HuH-7 (cell line): ENCODE measurements at places on chromosomes 6 and 20.

- no peak for DNase-seq
Observed at GRCh38 chr20:48066246-48066645, 281.0 kb upstream of the SULF2 start.

DNA sequence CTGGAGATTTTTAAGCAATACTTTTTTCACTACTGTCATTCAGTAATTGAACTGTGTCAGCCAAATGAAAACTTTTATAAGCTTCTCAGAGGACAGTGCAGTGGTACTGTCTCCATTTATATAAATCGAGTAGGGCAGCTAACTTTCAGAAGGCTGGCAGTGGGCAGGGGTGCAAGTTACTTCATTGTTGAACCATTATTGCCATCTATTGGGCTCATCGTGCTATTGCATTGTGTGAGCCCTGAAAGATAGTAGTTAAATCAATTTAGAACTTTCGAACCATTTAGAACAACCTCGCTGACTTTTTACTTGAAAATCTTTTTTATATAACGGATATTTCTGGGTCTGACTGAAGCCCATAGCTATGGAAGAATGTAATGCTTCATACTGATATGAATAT is 347.8 kb upstream of the PLCB4 start:
- peak; percentile 39 for DNase-seq

- DNase-seq = no peak
Observed at GRCh38 chr6:145929037-145929633, 35.0 kb downstream of the SHPRH start.

DNA sequence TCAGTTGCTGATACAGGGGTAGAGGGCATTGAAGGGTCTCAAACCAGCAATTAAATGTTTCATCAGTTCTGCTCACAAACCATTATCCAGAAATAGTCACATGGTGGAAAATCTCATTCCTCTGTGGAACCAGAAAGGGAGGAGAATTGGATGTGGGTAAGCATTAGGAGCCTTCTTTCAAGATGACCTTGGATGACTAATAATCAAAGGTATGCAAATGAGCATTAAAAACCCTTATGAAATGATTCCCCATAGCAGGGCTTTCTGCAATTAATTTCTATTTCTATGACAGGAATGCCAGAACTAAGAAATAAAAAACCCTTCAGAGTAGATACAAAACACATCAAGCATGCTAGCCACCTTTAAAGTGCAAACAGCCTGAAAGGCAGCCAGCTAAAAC is 37.4 kb upstream of the HCRTR2 start:
- no peak for DNase-seq

GRCh38 chr20:46377518-46377917 is 28.9 kb downstream of the ELMO2 start:
- DNase-seq = no peak

- DNase-seq = no peak
Observed at GRCh38 chr6:46217671-46218131, 46.9 kb upstream of the ENPP5 start.

- DNase-seq = no peak
Observed at GRCh38 chr20:45372241-45372640, 5.9 kb downstream of the TP53TG5 start.

GRCh38 chr6:141105481-141105880 is 1027.2 kb upstream of the GJE1 start:
- DNase-seq = no peak

GRCh38 chr6:99821164-99821563 is 172.9 kb downstream of the MCHR2 start:
- no peak for DNase-seq

DNA sequence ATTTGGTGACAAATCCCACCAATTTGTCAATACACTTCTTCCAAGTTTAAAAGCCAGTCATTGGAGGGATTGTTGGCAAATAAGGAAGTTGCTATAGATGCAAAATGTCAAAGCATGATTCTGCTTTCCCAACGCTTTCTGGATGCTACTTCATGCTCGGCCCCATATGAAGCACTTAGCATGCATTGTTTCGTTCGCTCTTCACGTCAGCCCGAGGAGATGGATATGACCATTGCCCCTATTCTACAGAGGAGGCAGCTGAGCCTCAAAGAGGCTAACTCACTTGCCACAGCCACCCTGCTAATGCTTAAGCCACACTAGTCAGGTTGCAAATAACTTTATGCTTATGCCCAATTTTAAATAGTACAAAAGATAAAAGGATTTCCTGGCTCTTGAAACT is 2.8 kb upstream of the NXT1 start:
- DNase-seq = no peak

GRCh38 chr20:17841751-17842215 is 126.8 kb downstream of the SNX5 start:
- DNase-seq = no peak

- no peak for DNase-seq
Observed at GRCh38 chr6:51678905-51679620, 408.4 kb downstream of the PKHD1 start.

- no peak for DNase-seq
Observed at GRCh38 chr6:69942485-69942884, 76.1 kb downstream of the COL19A1 start.
